ENCODE measurements at places on chromosomes 4 and X. TPM values are rescaled to one million over a fixed set of nuclear protein-coding genes. Genes with fewer than 3 reads are reported as not detected.

Gene AKAP4
- total RNA-seq, result not detected

Gene HMX1
- total RNA-seq, result not detected

Gene BEX5
- total RNA-seq, result not detected

GRCh38 chr4:84916227-84916626 lies 50.3 kb downstream of the WDFY3 start:
- no peak for DNase-seq

GRCh38 chr4:145734031-145734430 lies 54.1 kb downstream of the C4orf51 start:
- no peak for DNase-seq

DNA sequence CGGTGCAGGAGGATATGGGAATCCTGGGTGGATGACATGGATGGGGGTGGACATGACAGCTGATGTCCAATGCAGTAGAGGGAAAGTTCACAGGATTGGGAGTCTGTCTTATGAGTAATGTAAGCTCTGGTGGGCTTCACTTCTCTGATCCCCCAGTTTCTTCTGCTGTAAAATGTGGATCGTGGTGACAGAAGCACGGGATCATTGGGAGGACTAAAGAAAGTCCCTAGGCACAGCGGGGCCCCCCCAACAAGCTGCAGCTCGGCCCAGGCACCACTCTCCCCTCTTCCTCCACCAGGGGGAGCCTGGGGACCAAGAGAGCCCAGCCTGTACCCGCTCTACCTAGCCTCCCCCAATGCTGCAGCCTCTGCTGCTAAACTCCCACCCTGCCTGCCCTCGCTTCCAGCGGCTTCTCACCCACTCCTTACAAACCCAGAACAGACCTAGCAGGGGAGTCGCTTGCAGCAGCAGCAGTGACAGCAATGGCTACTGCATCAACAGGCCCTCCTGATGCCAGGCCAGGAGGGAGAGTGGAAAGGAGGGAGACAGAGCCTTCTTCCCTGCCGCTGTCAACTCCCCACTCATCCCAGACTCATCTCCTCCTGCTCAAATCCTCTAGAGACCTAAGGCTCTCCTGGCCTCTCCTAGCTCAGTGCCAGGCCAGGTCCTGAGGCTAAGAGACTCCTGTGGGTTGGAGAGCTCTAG lies 36.1 kb upstream of the IQSEC2 start:
- peak; percentile 61 for DNase-seq
